Stimulated activated CD4-positive, alpha-beta T cell treated with anti-CD3 and anti-CD28 coated beads, Interleukin-4, amount 100 ng/mL, for 48 hours (primary cell): ENCODE measurements at places on chromosomes 11 and 22.

GRCh38 chr22:49333206-49333605, 494.5 kb downstream of the BRD1 start:
- no peak for DNase-seq

DNA sequence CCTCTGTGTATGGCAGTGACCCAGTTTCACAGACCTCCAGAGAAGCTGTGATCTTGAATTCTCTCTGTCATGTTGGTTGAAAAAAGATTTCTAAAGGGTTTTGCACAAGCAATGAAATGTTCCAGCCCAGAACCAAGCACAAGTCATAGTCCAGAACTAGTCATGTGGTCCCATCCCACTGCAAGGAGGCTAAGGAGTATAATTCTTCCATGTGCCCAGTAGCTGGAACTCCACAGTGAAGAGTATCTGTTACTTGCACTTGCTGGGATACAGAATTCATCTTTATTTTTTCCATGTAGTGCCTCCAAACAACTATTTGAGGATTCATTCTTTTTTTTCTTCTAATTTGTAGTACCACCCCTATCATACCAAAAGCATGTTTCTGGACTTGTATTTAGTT, 9.9 kb upstream of the MMP8 start:
- no peak for DNase-seq

DNA sequence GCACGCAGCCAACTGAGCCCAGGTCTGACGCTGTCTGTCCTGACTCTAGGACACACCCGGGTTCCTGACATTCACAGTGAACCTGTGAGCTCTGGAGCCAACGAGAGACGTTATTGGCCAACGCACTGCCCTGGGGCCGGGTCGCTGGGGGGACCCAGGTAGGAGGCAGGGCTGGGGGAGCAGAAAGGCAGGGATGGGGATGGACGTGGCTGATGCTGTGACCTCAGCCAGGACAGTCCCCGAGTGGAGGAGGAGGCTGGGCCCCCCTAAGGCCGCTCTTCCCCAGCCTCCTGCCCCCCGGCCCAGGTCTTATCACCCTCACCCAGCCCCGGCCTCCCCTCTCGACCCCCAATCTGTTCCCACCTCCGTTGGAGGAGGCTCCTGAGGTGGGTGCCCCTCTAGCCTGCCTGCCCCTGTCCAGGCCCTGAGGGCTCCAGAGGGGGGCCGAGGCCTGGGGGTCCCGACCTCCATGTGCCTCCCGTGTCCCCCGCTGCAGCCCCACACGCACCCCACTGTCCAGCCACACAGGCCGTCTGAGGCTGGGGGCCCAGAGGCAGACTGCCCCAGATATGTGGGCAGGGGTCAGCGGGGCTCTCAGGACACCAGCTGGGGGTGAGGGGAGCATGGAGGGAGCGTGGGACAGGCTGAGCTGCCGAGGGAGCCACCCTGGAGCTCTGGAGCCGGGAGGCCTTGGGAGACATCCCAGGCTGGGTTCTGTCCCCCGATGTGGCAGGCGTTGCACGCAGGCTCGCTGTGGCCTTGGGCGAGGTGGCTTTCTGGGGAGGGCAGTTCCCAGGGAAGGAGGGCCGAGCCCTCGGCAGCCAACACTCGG, 29.2 kb upstream of the MUC5AC start:
- DNase-seq = no peak

DNA sequence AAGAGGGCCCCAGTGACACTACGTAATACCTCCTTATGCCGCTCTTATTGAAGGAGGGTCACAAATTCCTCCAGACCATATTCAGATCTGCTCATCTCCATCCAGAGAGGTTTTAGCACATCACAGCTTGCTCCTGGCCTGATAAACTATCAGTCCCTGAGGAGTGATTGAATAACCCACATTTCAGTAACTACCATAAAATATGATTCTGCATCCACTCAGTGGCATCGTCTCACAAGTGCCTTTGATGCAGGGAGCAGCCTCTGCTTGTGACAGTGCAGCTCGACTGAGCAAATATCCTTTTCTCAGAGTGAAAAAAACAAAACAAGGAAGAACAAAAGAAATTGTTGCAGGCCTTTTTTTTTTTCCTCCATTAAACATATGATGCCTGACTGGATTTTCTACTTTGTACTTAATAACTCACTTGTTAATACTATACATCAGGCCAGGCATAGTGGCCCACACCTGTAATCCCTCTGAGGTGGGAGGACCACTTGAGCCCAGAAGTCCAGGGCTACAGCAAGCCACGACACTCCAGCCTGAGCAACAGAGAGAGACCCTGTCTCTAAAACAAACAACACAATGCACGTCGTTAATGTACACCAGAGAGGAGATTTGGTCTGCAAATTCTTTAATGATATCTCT, 64.5 kb downstream of the DDX10 start:
- no peak for DNase-seq

GRCh38 chr22:49266561-49267519, 560.8 kb downstream of the BRD1 start:
- no peak for DNase-seq

GRCh38 chr22:49514211-49514610, 313.5 kb downstream of the BRD1 start:
- DNase-seq = no peak

GRCh38 chr11:27012234-27012921, 18.5 kb downstream of the FIBIN start:
- no peak for DNase-seq

DNA sequence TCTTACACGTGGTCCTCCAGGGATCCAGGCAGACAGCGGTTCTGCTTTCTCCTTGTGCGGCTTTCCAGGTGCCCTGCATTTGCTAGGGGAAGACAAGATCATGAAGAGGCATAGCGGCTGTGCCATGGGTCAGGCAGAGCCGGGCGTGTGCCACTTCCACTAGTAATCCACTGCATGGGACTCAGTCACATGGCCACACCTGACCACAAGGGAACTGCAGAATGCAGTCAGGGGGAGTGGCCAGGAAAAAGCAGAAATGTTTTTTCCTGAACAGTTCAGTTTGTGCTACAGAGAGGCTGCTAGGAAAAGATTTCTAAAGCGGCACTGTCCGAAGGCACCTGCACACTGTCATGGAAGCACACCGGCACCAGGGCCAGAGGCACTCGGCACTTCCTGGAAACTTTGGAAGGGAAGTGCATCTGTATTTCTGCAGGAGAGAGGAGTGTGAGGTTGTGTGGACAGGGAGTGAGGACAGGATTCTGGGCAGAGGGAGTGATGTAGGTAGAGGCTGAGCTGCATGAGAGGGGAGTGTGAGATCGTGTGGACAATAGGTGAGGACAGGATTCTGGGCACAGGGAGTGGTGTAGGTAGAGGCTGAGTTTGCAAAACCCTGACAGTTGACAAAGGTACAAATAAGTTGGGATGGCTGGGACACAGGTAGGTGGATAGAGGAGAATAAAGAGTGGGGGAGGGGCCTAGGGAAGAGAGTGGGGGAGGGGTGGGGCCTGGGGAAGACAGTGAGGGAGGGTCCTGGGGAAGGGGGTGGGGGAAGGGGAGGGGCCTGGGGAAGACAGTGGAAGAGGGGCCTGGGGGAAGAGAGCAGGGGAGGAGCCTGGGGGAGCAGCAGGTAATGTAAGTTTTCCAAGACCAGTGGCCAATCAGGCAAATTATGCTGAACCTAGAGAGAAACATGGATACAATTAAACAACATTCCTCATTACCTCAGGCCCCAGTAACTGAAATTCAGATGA, 1436.3 kb downstream of the TBC1D22A start:
- no peak for DNase-seq

GRCh38 chr11:409008-409599, 5.7 kb downstream of the SIGIRR start:
- no peak for DNase-seq

- DNase-seq = no peak
Measured at GRCh38 chr11:31786996-31787685, 24.0 kb downstream of the PAX6 start.

DNA sequence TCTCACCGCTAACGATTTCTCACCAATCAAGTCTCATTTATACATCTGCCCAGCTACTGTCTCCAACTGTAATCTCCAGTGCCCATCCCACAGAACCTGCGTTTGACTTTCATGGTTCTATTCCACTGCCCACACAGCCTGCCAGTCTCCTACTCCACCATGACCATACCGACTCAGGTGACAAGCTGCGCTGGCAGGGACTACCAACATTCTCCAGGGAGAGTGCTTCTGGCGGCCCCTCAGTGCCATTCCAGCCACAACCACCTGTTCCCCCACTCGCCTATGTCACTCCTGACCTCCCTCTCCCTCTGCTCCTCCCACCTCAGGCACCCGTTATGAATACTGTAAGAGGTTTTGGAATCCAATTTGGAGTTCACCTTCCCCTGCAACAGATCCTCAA, 108.5 kb upstream of the BID start:
- DNase-seq = no peak

DNA sequence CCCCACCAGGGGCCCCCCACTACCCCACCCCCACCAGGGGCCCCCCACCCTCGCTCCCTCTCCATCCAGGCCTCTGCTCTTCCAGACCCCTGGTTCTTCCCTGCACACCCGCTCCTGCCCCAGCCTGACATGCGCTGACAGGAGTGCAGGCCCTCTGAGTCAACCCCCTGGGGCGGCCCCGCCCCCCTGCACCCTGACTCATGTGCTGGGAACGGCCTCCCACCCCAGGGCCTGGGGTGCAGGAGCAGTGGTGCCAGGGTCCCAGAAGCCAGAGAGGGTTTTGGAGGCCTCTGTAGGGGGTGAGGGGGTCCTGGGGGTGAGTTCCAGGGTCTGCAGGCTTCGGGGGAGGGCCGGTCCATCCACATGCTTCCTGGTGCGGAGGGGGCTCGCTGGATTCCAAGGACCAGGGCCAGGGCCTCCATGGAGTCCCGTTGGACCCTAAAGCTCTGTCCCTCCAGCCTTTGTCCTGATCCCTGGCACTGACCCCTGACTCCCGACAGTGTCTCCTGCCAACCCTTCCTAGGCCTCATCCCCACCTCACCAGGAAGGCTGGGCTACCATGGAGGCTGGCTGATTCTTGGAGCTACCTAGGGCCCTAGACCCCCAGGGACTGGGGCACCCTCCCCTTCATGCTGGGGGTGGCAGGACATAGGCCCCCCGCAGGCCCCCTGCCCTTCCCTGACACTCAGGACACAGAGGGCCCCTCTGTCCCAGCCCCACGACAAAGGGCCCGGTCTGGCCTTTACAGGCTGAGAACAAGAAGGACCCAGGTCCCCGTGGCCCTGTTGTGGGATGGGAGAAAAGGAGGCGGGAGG, 583 bp upstream of the PKP3 start:
- no peak for DNase-seq

DNA sequence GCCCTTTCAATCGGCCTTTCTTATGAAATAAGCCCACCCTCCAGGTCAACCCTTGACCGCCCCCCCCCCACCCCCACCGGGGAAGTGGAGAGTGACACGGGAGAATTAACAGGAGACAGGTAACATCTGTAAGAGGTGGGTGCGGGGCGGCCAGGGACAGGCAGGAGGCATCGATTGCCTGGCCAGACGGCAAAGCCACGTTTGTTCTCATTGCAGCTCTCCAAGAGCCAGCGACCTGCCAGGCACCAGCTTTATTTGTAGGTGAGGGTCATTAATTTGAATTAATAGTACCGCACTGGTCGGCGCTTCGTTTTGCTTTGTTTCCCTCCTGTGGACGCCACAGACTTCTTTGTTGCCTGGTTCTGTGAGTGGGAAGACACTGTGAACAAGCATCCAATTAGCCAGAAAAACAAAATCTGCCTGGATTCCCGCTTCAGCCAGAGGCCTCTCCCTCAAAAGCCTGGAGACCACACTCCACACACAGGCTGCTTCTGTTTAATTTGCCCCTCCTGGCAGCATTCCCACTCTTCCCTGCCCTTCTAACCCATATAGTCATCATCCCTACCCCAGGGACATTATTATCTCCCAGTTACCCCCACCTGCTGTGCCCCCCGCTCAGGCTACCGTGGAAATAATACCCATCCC, 104.5 kb upstream of the OPCML start:
- DNase-seq = no peak

- DNase-seq = peak; percentile 11
Measured at GRCh38 chr22:20021196-20022181, 579 bp downstream of the TANGO2 start.

DNA sequence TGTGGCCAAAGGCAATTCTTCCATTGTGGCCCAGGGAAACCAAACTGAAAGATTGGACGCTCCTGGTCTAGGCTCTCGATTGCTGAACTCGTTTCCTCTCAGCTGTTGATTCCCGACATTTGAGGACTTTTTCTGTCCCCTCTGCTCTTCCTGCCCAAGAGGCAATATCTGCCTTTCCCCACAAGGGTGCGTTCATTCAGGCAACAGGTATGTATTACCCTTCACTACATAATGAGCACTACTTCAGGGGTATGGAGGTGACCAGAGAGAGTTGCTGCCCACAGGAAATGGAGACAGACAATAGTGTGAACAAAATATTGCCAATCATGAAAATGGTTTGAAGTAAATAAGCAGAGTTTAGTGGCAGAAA, 8.2 kb downstream of the PTH start:
- no peak for DNase-seq

DNA sequence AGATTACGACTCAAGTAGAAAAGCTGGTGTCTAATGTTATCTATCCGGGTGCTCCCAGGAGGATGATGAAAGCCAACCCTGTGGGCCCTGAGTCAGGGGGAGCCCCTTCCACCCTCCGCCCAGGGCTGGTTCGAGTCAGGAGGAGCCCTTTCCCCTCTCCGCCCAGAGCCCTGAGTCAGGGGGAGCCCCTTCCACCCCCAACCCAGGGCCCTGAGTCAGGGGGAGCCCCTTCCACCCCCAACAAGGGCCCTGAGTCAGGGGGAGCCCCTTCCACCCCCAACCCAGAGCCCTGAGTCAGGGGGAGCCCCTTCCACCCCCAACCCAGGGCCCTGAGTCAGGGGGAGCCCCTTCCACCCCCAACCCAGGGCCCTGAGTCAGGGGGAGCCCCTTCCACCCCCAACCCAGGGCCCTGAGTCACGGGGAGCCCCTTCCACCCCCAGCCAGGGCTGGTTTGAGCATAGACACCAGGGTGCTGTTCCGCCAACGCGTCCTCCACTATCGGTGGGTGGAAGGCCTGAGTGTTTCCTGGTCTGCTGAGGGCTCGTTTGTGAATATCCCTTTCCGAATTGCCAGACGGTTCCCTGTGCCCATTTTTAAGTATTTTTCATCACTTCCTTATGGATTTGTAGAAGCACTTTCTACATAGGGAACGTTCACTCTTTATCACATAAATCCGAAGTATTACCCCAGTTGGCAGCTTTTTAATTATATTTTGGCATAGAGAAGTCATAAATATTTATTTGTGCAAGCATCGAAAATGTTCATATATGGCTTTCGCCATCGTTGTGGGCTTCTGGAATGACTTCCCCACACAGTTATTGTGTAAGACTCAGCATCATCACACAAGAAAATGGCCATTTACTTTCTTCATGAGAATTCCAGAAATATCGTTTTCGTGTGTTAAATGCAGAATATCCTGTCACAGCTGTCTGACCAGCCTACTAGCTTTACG, 380.6 kb downstream of the BRD1 start:
- DNase-seq = peak; percentile 9

GRCh38 chr22:29479417-29480261, at the start of gene NEFH:
Gene NEFH, plus strand, starts transcription at chr22:29480218. Its CDS starts 45 bp downstream, at chr22:29480263.
- DNase-seq = no peak

DNA sequence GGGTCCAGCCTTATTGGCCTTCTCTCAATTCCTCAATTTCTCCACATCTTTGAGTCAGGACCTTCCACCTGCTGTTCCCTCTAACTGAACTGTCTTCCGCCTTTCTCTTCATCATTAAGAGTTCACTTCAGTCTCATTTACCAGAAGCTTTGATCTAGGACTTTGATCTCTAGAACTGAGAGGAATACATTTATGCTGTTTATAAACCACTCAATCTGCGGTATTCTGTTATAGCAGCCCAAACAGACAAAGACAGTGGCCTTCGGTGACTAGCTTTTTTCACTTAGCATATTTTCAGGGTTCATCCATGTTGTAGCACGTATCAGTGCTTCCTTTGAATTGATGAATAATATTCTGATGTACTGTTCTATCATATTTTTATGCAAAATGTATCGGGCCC, 10.5 kb downstream of the CLPB start:
- no peak for DNase-seq

- DNase-seq = peak; percentile 2
Measured at GRCh38 chr11:120079750-120080610, 57.9 kb downstream of the TRIM29 start.
